Naive B cell (primary cell): ENCODE measurements at places on chromosomes 3 and 15.

GRCh38 chr3:166013073-166013679 is 176.0 kb upstream of the BCHE start:
- DNase-seq = no peak

GRCh38 chr3:56894881-56895431 is 93.2 kb upstream of the ARHGEF3 start:
- DNase-seq = no peak

DNA sequence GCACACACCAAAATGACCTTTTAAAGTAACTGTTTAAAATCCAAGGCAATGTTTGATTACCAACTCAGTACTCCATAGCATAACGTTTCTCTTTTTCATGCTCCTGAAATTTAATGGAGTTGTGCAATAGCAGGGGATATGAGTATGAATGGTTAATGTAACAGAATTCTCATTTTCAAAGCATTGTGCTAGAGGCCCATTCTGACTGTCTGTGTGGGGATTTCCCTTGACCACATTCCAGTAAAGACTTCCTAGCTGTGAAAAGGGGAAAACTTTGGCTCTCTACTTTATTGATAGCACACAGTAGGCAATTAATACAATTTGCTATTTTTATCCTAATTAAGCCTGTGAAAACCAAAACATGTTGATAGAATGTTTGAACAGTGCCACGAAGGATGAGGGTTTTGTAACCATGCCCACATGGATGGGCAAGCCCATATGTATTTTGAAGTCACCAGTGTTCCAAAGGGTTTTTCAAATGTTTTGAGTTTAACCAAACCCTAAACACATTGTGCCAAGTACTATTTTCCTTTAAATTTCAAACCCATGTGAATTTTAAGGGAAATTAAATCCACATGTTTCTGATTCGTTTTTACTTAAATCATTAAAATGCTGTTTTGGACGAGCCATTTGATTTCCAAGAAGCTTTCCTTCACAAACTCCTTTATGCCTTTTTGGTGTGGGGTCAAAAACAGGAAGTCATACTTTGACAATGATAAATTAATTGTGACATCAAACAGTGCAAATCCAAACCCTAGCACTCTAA is 261.2 kb downstream of the SHOX2 start:
- DNase-seq = no peak

GRCh38 chr3:73493543-73494308 is 131.0 kb downstream of the PDZRN3 start:
- no peak for DNase-seq

GRCh38 chr3:194328053-194328657 is 23.0 kb downstream of the CPN2 start:
- no peak for DNase-seq

DNA sequence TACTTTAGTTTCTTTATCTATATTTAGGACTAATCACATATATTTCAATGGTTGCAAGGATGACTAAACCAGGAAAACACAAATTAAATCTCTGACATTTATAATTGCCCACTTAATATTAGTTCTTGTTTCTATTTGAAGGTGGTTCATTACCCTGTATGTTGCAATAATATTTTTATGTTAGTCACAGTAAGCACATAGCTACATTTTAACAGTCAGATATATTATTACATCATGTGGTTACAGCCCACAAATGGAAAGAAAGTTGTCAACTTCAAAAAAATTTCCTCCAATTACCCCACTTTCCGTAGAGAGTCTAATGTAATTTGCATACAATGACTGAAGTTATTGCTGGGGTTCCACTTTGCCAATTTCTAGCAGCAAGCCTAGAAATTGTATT is 114.6 kb downstream of the TUSC7 start:
- no peak for DNase-seq

- peak; percentile 68 for DNase-seq
Observed at GRCh38 chr15:82680200-82681102, 29.2 kb downstream of the AP3B2 start.
